ENCODE measurements at places on chromosomes 1 and 21.

- DNase-seq: no peak
Measured at GRCh38 chr21:33022828-33023573, 2.7 kb upstream of the OLIG2 start.

DNA sequence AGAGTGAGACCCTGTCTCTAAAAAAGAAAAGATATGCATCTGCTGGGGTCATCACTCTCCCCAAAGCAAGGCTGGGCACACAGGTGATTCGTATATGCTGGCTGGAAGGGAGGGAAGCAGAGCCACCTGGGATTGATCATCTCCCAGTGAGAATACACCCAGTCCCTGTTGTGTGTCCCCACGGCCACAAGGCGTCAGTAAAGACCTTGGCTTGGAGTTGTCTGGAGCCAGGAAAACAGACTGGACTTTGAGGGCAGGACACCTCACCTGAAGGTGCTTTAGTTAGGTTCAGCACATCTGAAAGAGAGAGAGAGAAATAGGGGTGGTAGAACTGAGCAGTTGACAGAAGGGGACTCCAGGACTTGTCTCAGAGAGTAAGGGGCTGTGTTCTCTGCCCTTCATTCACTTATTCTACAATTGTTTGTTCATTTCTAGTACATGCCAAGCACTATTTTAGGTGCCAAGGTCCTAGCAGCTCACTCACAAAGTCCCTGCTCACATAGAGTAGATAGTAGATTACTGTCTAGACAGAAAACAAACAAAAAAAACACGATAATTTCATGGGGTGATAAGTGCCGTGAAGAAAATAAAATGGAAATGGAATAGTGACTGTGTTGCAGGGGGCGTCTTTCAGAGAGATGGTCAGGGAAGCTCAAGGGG, 13.5 kb downstream of the CITED4 start:
- DNase-seq: peak; percentile 70

DNA sequence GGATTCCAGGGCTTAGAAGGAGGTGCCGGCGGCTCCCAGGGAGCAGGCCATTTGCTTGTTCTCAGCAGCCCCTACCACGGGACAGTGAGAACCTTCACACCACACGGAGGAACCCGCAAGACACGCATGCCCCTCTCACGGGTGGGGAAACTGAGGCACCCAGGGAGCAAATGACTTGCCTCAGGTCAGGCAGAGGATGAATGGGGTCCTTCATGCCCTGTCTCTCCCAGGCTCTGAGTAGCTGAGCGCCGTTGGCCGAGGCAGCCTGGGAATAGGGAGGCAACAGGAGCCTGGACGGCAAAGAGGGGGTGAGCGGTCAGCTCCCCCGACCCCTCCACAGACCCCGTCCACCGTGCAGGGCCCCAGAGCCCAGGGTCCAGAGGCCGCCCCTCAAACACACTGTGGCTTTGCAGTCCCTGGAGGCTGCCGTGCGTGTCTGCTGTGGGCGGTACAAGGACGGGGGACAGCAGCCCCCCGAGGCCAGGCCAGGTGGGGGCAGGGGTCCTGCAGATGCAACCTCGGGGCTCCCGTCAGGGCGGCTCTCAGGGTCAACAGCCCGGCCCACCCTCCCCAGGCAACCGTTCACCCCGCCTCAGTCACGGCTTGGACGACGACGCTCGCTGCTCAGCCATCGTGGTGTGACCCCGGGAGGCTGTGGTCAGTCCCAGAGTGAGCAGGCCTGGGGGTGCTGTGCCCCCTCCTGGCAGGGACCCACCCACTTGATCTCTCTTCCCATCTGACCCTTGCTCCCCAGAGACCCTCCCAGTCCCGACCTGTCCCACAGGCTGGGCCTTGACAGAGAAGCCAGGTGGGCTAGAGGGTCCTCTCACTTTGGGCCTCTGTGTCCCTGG, 15.8 kb upstream of the COL6A2 start:
- no peak for DNase-seq

DNA sequence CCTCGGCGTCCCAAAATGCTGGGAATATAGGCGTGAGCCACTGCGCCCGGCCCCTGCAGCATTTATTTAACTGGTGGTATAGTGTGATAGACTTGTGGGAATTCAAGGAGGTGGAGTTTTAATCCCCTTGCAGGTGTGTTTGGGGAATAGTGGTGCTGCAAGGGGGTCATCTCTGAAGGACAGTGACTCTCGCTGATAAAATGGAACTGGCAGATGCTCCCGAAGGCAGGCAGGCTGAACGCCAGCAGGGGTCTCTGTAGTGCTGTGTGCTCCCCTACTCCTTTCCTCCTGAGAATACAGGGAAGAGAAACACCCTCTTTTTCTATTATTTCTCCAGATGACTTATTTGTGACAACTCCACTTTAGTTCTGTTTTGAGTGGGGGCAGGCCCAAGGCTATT, 4.0 kb downstream of the OSCP1 start:
- peak; percentile 52 for DNase-seq

- no peak for DNase-seq
Measured at GRCh38 chr21:25459993-25460392, 147.3 kb downstream of the MRPL39 start.

DNA sequence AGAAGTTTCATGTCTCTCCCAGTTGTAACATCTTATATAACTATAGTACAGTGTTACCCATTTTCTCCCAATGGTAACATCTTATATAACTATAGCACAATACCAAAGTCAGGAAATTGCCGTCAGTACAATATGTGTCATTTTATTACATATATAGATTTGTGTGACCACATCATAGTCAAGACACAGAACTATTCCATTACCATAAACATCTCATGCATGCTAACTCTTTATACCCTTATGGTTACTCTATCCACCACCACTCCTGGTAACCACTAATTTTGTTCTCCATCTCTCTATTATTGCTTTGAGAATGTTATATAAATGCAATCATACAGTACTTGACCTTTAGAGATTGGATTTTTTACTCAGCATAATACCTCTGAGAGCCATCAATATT, 120.7 kb downstream of the BACH1 start:
- no peak for DNase-seq

DNA sequence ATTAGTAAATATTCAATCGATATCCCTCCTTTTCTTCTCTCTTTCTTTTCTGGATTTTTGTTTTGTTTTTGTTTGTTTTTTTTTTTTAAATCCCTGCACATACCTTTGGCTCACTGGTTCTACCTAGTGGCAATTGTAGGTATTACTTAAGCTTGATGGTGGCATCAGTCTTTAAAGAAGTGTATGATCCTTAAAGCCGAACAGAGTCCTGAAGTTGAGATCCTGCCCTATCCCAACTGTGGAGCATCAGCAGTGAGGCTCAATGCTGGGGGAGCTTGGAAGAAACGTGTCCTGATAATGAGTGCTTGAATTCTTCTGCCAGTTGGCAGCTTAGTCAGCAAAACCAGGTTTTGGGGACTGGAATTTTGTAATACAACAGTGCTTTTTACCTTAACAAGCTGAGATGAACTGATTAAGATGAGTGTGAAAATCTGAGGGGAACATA, 60.8 kb downstream of the FASLG start:
- peak; percentile 36 for DNase-seq

DNA sequence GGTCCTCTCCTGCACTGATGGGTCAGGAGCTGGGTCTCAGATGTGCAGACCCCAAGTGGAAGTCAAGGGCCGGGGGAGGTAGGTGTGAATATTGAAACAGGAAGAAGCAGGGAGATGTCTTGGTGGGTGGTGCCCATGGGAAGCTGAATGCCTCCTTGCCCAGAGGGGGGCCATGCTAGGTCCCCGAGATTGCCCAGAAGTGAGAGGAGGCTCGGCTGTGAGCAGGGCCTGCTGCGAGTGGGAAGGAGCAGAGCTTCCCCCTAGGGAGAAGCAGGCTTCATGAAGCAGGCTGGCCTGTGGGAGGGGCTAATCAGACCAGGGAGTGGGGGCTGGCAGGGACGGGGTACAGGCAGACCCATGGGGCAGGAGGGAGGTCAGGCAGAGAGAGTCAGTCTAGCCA, 87.6 kb downstream of the ACTL8 start:
- no peak for DNase-seq
